ENCODE measurements at places on chromosomes 7 and 10.

DNA sequence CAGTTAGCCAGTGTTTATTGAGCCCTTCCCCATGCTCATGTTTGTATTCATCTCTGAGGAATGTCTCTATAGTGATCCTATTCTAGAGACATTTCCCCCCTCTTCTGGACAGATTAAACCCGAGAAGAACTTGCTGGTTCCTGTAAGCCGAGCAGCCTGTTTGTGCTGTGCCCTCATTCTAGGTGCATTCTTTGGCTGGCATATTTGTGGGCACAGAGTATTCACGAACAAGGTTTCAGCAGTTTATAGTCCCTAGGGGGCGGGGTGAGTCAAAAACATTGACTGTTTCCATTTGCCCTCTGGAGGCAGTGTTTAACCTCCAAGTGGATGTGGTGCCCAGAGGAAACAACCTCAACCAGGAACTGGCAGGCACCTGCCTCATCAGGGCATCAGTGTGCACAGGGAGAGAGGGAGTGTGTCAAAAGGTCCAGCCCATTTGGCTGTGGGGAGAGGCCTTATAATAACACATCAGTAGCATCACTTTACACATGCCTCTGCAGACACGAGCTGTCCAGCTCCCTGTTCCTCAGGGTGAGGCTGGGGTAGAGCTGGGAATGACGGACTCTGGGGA lies 273.3 kb upstream of the LRGUK start:
- no peak for DNase-seq

- DNase-seq = no peak
These were observed 20.3 kb upstream of the ETV1 start for GRCh38 chr7:14009453-14010418.

DNA sequence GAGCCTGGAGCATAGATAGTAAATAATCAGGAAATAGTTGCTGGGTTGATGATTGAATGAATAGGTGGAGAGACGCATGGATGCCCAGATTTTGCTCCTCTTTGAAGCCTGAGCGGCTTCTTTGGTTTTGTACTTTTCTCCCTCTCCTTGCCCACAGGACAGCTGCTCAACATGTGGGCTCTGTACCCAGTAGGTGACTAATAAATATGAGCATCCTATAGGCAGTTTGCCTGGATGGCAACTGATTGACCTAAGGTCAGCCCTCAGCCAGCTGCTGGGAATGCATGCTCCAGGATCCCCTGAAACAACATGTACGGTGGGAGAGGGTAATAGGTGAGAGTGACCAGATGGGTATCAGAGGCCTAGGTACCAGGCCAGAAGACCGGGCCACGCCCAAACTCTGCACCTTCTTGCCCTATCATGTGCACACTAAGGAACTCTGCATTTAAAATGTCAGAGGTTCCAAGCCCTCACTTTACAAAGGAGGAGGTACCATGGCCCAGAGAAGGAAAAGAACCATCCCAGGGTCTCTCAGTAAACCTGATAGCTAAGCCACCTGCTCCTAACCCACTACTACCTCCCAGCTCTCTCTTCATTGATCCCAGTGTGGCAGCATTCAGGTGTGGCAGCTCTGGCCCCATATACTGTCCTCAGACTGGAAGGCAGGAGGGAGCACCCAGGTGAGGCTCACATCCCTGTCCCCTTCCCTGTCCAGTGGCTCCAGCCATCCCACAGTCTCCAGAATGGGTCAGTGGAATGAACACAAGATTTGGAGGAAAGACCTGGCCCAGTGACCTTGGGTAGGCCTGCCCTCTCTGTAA lies 2.7 kb upstream of the ZCCHC24 start:
- DNase-seq = no peak

- peak; percentile 28 for DNase-seq
These were observed 477.9 kb downstream of the RPS24 start for GRCh38 chr10:78511324-78512204.

GRCh38 chr7:27082171-27082570 lies 13.6 kb downstream of the HOXA1 start:
- DNase-seq = no peak

Measured in activated CD8-positive, alpha-beta memory T cell treated with anti-CD3 and anti-CD28 coated beads for 24 hours (primary cell).